ENCODE measurements at places on chromosomes 16 and 17. TPM values are rescaled to one million over a fixed set of nuclear protein-coding genes. Genes with fewer than 3 reads are reported as not detected.

Gene TP53TG3B
- not detected for total RNA-seq

Gene PTGES3L
- 7.7 TPM for total RNA-seq

DNA sequence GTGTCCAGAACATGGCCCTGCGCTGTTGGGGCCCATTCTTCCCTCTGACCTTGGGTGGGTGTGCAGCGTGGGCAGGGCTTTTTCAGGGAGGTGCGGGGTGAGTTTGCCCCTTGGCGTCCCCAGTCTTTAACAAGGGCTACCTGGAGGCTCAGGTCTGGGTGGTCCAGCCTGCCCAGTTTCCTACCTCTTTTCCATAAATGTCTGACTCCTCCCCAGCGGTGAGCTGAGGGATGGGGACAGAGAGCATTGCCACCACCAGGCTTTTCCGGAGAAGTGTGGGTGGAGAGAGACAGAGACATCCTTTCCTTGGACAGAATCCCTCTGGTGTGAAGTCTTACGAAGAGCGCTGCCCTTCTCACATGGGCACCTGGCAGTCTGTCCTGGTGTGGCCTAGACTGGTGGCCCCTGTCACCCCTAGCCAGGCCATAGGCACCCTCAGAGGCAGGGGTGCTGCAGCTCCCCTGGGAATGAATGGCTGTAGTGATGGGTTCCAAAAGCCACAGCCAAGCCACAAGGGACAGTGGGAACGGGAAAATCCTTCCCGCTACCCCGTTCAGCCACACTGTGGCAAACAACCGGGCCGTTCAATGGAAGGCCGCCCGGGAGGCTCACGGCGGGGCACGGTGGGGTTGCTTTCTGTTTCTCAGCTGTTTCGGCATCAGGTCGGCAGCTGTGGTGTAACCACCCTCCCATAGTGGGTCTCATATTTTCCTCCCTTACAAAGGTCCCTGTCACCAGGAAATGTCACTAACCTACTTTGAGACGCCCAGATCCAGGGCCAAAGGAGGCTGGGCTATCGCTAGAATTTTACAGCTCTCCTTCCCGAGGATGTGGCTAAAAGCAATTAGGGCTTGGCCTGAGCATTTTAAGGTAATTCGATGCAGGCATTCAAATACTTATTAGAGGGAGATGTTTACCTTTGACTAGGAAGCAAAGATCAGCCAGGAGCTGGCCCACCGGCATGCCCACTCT, 61.9 kb upstream of the GSE1 start:
- no peak overlapping the region for H3K4me3 ChIP-seq
- H3K27me3 ChIP-seq, result peaks cover 22% of the 10 kb centered on the region
- no peaks in the 10 kb centered on the region for H3K36me3 ChIP-seq
- no peak for DNase-seq
- H3K4me1 ChIP-seq, result peaks cover 37% of the 10 kb centered on the region
- H3K27ac ChIP-seq, result no peak overlapping the region

DNA sequence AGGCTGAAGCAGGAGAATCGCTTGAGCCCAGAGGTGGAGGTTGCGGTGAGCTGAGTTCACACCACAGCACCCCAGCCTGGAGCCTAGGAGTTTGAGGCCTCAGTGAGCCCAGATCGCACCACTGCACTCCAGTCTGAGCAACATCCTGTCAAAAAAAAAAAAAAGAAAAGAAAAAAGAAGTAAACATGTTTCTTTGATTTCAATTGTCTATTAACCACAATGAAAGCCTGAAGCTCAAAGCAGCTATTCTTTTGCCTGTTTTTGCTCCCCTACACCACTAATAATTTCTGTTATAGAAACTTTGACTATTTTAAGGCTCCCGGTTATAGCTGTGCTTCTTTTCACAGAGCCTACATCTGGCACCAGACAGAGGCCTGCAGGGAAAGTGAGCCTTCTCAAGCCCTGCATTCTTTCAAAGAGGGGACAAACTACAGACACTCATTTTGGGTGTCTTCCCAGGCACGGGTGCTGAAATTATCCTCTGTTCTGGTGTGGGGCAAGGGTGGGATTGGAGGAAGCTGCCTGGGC, 14.2 kb upstream of the SLC52A1 start:
- H3K4me3 ChIP-seq, result no peak overlapping the region
- no peaks in the 10 kb centered on the region for H3K36me3 ChIP-seq
- no peaks in the 10 kb centered on the region for H3K27me3 ChIP-seq
- DNase-seq, result no peak

DNA sequence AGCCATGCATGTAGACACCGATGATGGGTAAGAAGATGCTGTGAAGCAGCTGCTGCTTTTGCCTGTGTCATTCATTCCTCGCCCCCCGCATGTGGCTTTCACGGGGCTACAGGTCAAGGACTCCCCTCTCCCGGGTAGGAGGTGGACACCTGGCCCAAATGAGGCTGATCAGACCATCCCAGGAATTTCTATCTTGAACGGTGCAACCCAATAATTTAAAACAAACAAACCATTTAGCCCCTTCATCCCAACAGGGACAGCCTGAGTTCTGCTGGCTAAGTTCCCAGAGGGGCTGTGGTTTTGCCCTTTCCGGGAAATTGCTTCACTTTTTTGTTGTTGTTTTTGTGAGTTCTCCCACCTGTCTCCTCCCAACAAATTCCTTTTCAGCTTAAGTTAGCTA, 137.7 kb upstream of the CDH5 start:
- no peak overlapping the region for H3K27ac ChIP-seq
- no peak overlapping the region for H3K4me3 ChIP-seq
- H3K4me1 ChIP-seq, result peaks cover 23% of the 10 kb centered on the region

GRCh38 chr17:81466564-81467472, 45.8 kb downstream of the ACTG1 start:
- no peak overlapping the region for H3K27ac ChIP-seq
- H3K4me3 ChIP-seq, result no peak overlapping the region
- no peak for DNase-seq
- no peaks in the 10 kb centered on the region for H3K27me3 ChIP-seq
- H3K4me1 ChIP-seq, result peaks cover 15% of the 10 kb centered on the region

Gene FN3KRP
- total RNA-seq, result 19.2 TPM

Gene TBC1D3H
- total RNA-seq, result not detected

Gene DNAI2
- not detected for total RNA-seq

GRCh38 chr17:5672815-5673430, 88.6 kb upstream of the NLRP1 start:
- no peak for DNase-seq
- no peaks in the 10 kb centered on the region for H3K27me3 ChIP-seq
- no peaks in the 10 kb centered on the region for H3K4me1 ChIP-seq

DNA sequence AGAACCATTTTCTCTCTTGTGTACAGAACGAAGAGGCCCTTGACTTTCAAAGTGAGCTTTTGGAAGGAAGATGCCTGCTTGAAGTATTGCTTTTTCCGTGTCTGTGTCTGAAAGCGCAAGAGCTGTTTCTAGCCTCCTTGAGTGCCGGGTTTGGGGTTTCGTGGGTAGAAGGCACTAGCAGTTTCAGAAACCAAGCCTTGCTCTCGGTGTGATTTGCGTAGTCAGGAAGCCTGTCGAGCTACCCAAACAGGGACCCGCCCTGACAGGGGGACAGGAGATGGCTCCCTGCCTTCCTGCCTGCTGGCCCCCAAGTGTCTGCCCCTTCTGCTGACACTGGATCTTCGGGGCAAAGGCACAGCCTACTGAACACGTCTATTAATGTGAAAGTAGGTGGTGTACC, 322.0 kb downstream of the MAF start:
- peaks cover 9% of the 10 kb centered on the region for H3K4me1 ChIP-seq
- H3K4me3 ChIP-seq, result no peak overlapping the region
- no peak overlapping the region for H3K27ac ChIP-seq
- no peaks in the 10 kb centered on the region for H3K36me3 ChIP-seq
- no peak for DNase-seq

GRCh38 chr16:19291475-19291874, 5.9 kb downstream of the CLEC19A start:
- peak; percentile 96 for DNase-seq
- H3K27ac ChIP-seq, result peak overlapping the region; percentile 89
- H3K4me1 ChIP-seq, result peaks cover 79% of the 10 kb centered on the region
- no peaks in the 10 kb centered on the region for H3K36me3 ChIP-seq
- H3K4me3 ChIP-seq, result peak overlapping the region; percentile 9

- H3K36me3 ChIP-seq, result peaks cover 26% of the 10 kb centered on the region
- H3K4me1 ChIP-seq, result peaks cover 29% of the 10 kb centered on the region
- DNase-seq, result no peak
- no peak overlapping the region for H3K4me3 ChIP-seq
- no peak overlapping the region for H3K27ac ChIP-seq
These were observed 7.7 kb downstream of the HAPSTR1 start for GRCh38 chr16:9099131-9099625.

DNA sequence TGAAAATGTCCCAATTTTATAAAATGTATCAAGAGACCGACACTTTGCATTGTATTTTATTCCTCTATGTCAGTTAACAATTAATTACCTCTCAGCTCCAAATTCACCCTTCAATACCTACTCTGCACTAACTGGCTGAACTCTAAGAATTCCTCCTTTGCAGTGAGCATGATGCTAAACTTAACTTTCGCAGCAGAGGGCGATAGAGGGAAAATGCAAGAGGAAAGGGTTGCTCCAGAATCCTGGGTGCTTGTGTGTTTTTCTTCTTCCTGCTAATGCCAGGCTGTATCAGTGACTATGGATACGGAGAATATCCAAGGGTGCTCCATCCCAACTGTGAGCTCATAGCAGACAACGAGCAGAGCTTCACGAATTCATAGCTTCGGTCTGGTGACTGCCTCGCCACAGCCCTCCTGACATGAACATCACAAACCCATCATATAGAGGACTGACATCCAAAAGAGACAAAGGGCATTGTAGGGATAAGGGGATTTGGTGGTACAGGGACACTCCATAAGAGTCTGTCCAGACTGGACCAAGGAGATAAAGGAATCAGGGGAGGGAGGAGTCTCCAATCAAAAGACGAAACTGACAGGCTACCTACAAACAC, 172.9 kb downstream of the STX8 start:
- H3K36me3 ChIP-seq, result no peaks in the 10 kb centered on the region
- no peak overlapping the region for H3K4me3 ChIP-seq
- DNase-seq, result peak; percentile 39
- H3K4me1 ChIP-seq, result no peaks in the 10 kb centered on the region
- H3K27me3 ChIP-seq, result no peaks in the 10 kb centered on the region

DNA sequence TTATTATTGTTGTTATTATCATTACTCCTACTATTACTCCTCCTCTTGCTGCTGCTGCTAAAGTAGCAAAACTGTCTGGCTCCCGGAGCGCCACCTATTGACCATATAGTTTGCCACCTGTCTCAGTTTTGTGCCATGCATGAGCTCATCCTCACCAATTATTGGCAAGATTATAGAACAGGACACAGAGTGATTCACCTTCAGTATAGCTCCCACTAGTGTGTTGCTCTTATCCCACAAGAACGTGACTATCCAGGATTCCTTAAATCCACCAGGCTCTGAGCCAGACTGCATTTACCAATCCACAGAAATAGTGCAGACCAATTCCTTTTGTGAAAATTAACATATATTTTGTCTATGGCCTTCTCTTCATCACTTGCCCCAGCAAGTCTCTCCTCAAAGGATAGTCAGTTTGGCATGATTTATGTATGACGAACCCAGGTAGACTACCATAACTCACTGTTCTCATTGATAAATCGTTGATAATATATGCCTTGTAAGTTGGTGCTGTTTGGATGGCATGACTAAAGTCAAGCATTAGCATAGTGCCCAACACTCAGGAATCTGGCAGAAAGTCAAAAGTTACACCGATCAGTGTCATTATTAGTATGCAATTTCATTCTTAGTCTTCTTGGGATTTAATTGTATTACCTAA, 405.5 kb upstream of the HSBP1 start:
- DNase-seq, result no peak
- no peaks in the 10 kb centered on the region for H3K4me1 ChIP-seq
- no peaks in the 10 kb centered on the region for H3K36me3 ChIP-seq

DNA sequence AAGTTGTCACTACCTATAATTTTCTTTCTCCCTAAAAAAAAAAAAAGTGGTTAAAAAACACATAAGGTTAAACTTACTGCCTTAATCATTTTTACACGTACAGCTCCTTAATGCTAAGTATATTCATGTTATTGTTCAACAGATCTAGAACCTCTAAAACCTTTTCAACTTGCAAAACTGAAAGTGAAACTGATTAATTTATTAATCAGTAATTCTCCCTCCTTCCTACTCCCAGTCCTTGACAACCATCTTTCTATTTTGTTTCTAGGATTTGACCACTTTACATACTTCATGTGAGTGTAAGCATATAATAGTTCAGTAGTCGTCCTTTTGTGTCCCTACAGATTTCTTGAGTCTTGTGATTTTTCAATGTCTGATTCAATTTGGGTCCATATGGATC, 251.4 kb upstream of the KIF2B start:
- no peak for DNase-seq
- no peak overlapping the region for H3K4me3 ChIP-seq
- no peaks in the 10 kb centered on the region for H3K4me1 ChIP-seq
- H3K27me3 ChIP-seq, result no peaks in the 10 kb centered on the region

GRCh38 chr17:81298991-81299738, 4.1 kb upstream of the SLC38A10 start:
- H3K4me3 ChIP-seq, result no peak overlapping the region
- H3K27me3 ChIP-seq, result no peaks in the 10 kb centered on the region
- no peaks in the 10 kb centered on the region for H3K36me3 ChIP-seq
- H3K27ac ChIP-seq, result no peak overlapping the region
- DNase-seq, result no peak

DNA sequence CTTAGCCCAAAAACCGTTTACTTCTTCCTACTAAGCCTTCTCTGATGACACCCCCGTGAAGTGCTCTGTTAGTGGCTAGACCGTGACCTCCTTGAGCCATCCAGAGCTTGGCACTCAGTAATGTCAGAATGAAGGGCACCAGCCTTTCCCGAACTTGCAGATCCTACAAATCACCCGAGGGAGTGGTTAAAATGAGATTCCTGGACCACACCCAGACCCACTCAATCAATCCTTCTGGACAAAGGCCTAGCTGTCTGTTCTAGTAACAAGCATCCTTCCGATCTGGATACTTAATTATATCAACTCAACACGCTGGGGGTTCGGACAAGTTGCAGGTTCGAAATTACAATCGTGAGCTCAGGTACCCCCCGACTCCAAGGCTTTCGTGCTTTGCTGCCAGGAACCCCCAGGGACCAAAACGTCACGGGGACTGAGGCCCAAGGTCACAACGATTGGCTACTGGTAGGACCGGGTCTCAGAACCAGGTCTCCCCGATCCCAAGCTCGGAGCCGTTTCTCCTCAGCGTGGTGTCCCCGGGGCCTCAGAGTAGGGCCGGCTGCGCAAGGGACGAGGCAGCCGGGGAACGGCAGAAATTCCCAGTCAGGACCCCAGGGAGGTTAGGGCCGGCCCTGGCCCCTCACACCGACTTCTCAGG, 527 bp downstream of the CIAPIN1 start:
- H3K4me3 ChIP-seq, result peak overlapping the region; percentile 91
- no peak overlapping the region for H3K27ac ChIP-seq
- no peaks in the 10 kb centered on the region for H3K4me1 ChIP-seq
- H3K36me3 ChIP-seq, result no peaks in the 10 kb centered on the region
- DNase-seq, result no peak
- H3K27me3 ChIP-seq, result no peaks in the 10 kb centered on the region

DNA sequence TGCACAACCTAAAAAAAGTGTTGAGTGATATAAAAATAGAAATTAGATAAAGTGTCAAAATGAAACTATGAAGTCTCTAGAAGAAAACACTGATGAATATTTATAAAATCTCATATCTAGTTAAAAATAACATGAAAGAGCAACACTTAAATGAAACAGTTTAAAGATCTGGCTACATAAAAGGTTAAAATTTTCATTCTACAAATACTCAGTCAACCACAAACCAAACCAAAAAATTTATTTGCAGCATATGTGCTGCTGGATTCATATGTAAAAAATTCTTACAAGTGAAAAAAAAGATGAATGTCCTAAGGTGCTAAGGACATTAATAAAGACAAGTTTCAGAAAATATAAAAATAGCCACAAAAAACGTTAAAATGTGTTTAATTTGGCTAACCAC, 22.6 kb upstream of the CDYL2 start:
- H3K4me1 ChIP-seq, result no peaks in the 10 kb centered on the region
- no peaks in the 10 kb centered on the region for H3K36me3 ChIP-seq
- H3K4me3 ChIP-seq, result no peak overlapping the region

Gene ITGA2B
- total RNA-seq, result 8.0 TPM
